ENCODE measurements at places on chromosomes 6 and 20. TPM values are rescaled to one million over a fixed set of nuclear protein-coding genes. Genes with fewer than 3 reads are reported as not detected.

Gene LPIN3
- 8.1 TPM for total RNA-seq

Gene FRK
- 1.6 TPM for total RNA-seq

Gene CCN2
- 530 TPM for total RNA-seq

Gene ADGB
- not detected for total RNA-seq

Gene ACSS1
- 8.7 TPM for total RNA-seq

Gene TRIM31
- total RNA-seq = not detected

Gene JPH2
- 0.33 TPM for total RNA-seq

Gene RIMS4
- total RNA-seq = not detected

Gene ANKEF1
- total RNA-seq = 3.2 TPM

Gene FAM184A
- total RNA-seq = 0.49 TPM

Gene BPIFB4
- total RNA-seq = not detected

Gene KIFC1
- total RNA-seq = 126 TPM

Gene GJA10
- not detected for total RNA-seq

Gene PLCB4
- total RNA-seq = 34.4 TPM

Measured in mesangial cell (primary cell).